ENCODE measurements at places on chromosomes 3 and 15. TPM values are rescaled to one million over a fixed set of nuclear protein-coding genes. Genes with fewer than 3 reads are reported as not detected.
A peak's percentile ranks its signal among the peaks of the same experiment; 100 is the strongest.

The C3orf62 gene
- 7.3 TPM for total RNA-seq

The LMCD1 gene
- total RNA-seq = 0.33 TPM

The GNAT1 gene
- total RNA-seq = 0.28 TPM

The TOPBP1 gene
- 32.4 TPM for total RNA-seq

The CAMK2N2 gene
- total RNA-seq = not detected

The MYLK gene
- total RNA-seq = not detected

The FAM107A gene
- total RNA-seq = not detected

The CCR2 gene
- total RNA-seq = 0.67 TPM

GRCh38 chr3:47901280-47901833 is 98.4 kb downstream of the DHX30 start:
- no peak for DNase-seq

DNA sequence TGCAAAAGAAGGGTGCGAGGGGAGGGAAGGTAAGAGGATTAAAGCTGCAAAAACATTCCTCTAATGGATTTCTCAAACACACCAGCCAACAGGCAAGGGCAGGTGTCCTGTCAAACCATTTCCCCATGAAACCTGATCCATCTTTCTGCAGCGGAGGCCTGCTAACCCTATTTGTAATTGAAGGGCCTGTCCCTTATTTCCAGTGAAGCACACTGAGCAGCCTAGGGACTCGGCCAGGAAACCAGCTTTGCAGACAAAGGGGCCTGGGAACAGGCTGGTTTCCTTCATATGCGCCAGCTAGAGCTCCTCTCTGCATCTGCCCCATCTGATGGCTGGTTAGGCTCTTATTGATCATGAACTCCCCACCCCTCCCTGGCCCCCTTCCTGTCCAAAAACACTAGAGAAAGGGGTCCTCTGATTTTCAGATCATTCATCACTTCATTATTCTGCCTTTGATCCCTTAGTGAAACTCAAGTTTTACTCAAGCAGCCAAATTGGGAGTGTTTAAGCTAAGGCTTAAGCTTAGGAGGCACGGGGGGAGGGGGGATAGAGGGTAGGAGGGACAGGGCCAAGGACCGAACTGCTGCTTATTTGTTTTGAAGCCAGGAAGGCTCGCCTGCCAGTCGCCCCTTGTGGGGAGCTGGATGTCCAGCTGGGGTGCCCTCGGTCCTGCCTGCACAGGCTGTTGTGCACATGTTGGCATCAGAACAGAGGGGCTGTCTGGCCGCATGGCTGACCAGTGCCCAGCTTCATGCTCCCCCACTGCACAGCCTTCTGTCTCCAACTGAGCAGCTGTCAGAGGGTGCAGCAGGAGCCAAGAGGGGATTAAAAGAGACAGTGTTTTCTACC is 53.1 kb downstream of the BOC start:
- DNase-seq = no peak

- no peak for DNase-seq
Measured at GRCh38 chr15:63918317-63918672, 84.5 kb upstream of the HERC1 start.

- no peak for DNase-seq
Measured at GRCh38 chr3:192918275-192918588, 576 bp upstream of the MB21D2 start.

- DNase-seq = no peak
Measured at GRCh38 chr3:87351937-87352336, 75.6 kb upstream of the POU1F1 start.

DNA sequence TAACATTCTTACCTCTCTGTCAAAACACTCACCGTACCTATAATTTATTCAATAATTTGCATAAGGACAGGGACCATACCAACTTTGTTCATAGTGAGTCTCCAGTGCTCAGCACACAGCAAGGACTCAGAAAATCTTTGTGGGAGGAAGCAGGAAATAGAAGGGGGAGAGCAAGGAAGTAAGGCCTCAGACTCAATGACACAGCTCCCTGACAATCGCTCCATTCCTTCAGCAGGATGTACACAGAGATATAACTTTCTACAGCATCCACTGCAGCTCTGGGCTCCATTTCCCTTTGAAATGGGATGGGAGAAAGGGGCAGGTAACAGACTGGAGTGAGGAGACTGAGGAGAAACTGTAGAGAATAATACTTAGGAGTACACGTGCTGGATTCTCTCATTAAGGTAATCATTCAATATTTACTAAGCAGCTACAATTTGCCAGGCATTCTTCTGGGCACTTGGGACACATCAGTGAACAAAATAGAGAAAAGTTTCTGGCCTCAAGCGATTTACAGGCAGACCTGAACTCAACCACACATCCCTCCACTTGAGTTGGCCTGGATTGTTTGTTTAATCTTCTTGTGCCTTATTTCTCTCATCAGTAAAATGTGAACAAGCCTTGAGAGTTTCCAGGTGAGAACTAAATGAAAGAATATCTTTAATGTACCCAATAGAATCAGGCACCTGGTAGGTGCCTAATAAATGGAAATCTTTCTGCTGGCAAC is 330.3 kb upstream of the THBS1 start:
- DNase-seq = no peak

DNA sequence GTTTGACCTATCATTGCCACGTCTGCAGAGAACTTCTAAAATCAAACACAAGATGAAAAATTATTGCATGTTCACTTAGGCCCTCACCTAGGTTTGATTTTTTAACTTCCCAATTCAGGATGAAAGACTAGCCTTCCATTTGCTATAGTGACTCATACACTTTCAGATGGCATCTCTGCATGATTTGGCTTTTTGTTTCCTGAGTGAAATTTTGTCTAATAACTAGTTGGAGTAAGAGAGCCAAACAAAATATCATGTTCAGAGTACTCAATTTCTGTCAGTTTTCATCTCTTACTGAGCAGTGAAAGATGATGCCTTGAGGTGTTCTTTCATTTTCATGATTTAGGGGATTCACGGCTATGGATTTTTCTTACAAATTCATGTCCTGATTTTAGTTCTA is 122.9 kb downstream of the NSUN3 start:
- no peak for DNase-seq

- no peak for DNase-seq
Measured at GRCh38 chr3:3599016-3599415, 200.2 kb upstream of the LRRN1 start.

- DNase-seq = peak; percentile 72
Measured at GRCh38 chr3:66582721-66583423, 82.0 kb upstream of the LRIG1 start.

DNA sequence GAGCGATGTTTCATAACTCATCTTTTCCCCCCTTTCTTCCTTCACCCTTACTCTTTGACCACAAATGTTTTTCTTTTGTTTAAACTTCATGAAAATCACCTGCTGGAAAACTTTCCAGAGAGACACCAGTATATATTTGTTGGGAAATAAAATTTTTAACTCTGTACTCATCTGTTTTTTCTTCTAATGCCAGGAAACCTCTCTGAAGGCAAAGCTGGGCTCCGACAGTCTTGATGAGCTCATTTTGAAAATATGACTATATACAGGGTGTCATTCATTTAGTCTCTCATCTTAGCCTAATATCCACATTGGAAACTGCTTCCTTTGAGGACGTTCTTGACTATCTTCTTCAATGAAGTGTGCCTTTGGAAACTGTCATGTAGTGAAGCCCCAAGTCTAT is 339.6 kb upstream of the ROBO2 start:
- DNase-seq = no peak

- no peak for DNase-seq
Measured at GRCh38 chr3:38021196-38021595, 8.2 kb downstream of the PLCD1 start.

DNA sequence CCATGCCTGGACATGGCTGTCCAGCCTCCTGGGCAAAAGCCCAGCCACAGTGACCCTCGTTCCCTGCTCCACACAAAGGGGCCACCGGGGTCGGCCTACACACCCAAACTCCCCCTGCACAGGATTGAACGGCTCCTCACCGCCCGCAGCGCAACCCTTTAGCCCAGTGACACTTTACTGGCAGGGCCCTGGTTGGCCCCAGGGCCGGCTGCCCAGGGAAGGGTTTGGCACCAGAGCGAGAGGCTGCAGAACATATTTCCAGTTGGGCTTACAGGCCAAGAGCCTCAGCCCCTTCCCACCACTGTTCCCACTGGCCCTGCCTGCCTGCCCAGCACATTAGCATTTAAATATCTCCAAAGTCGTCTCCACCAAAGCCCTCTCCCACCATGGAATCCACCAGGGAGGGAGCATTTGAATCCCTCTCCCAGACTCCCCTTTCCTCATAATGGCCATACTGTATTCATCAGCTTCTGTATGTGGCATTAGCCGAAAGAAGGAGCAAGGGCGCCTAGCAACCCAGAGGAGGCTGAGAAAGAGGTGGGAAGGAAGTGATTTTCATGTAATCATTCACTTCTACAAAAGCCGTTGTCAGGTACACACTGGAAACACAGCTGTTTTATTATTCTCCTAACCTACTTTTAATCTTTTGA is 85.4 kb downstream of the SLC6A11 start:
- no peak for DNase-seq

DNA sequence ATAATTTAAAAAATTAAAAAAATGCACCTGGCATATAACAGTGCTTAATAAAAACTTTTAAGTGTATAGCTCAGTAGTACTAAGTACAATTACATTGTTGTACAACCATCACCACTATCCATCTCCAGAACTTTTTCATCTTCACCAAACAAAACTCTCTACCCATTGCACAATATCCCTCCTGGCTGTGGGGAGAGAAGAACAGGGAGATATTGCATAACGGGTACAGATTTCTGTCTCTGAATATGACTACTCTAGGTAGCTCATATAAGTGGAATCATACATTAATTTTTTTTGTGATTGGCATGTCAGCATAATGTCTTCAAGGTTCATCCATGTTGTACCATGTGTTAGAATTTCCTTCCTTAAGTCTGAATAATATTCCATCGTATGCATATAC is 91.0 kb upstream of the PLAAT1 start:
- no peak for DNase-seq

GRCh38 chr15:86863226-86863915 is 783.7 kb downstream of the AGBL1 start:
- no peak for DNase-seq

- DNase-seq = peak; percentile 24
Measured at GRCh38 chr15:52529341-52529924, 753 bp upstream of the MYO5A start.

DNA sequence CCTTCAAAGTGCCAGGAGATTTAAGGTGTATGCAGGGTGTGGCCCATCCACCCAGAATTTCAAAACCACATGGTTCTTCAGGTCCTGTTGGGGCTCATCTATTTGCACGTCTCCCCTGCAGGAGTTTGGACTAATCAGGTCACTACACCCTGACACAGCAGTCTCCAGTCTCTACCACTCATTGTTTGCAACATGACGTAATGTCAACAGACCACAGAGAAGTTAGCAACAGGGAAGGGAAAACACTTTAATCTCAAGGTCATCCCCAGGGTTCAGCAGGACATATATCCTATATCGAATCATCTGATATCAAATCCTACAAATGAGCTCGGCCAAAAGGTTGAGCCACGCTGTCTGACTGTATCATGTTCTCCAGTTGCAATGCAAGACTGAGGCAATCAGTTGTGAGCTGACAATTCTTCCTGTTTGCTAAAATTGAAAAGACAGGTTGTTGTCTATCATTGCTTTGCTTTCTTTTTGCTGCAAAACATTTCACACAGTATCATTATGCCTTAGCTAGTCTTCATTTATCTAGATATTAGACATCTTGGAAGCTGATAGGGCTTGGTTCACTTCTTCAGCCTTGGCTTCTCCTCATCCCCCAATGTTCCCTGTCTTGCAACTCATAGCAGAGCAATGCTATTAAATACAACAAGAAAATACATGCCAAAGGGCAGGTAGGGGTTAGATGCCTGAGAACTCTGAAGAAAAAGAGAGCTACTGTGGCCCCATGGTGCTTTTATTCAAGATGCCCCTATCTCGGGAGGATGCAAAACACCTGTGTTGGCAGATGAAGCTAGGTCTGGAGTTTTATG is 13.4 kb upstream of the LEKR1 start:
- no peak for DNase-seq

GRCh38 chr15:99087405-99087943 is 17.4 kb upstream of the SYNM start:
- no peak for DNase-seq

- DNase-seq = no peak
Measured at GRCh38 chr15:44101286-44101685, 93.8 kb downstream of the FRMD5 start.

DNA sequence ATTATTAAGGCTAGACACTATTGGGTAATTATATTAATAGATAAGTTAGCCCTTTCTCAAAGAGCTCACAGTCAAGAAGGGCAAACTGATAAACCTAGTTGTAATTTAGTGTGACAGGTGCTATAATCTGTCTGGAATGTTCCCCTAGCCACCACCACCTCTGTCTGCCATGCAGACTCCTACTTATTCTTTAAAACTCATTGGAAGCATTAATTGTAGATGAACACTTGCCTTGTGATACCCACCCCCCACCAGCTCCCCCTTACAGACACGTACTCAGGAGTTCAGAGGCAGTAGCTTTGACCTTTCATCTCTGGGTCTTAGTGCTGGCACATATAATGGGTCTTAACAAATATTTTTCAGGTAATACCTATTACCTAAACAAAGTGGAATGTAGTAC is 195.9 kb downstream of the TP63 start:
- DNase-seq = no peak

DNA sequence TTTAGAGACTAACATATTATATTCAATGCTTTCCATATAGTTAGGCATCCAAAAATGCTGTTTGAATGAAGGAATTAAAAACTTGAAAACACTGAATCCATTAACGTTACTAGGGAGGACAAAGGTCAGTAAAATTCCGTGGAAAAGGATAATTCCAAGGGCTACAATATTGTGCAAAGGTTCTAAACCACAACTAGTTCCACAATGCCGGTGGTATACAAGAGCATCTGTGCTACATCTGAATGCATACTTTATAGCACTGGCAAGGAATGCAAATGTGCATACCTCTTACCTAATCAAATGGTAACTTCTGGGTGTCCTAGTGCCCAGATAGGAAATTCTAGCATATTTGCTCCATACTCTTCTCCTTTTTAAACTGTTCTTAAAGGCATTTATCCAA is 2.2 kb downstream of the ICE2 start:
- no peak for DNase-seq

DNA sequence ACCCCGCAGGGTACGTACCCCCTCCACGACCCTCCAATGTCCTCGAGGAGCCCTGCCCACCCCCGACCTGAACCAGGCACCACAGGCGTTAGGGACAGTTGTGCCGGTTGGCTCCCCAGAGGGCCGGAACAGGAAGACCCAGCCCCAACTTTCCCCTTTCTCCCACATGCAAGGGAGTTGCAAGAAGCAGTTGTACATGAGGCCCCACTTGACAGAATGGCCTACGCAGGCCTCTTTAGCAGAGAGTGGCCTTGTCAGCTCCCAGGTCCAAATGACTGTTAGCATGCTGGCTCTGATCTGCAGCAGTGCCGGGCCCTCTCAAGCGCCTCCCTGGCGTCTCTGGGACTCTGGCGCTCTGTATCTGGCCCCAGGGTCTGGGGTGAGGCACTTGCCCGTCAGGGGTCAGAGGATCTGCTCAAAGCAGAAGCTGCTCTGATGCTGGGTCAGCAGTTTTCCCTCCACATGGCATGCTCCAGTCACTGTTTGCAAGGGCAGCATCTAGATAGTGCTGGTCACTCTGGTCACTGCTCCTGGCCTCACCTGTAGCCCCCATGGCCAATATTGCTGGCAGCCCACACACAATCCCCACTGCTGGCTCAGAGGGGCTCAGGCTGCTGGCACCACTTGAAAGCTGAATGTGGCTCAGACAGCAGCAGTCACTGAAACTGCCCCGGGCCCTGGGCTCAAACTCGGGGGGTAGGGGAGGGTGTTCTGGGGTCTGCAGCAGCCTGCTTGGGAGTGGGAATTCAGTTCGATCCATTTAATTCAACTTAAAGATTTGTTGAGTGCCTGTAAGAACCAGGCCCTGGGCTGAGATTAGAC is 254.5 kb downstream of the FAM43A start:
- DNase-seq = no peak
